ENCODE measurements at places on chromosomes 16 and 17.

GRCh38 chr17:13076905-13077304, 59.1 kb upstream of the ELAC2 start:
- DNase-seq: no peak

GRCh38 chr17:37137070-37137610, 188.4 kb downstream of the AATF start:
- DNase-seq: no peak

- DNase-seq: no peak
These were observed 2.3 kb downstream of the C16orf54 start for GRCh38 chr16:29743475-29743826.

DNA sequence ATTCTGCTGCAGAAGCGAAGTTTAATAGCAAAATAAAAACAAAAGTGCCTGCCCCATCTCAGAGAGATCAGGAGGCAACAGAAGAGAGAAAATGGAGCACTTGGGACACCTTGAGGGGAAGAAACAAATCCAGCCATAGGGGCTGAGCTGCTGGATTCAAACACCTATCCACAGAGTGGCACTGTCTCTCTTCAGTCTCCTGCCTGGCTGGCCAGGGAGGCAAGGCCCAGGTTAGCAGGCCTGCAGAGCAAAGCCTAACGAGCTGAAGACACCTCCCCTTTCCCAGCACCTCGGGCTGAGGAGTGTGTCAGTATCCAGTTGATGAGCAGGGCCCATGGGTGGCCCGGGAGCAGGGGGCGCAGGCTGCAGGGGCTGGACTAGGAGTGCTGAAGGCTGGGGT, 8.8 kb upstream of the KRT31 start:
- DNase-seq: no peak

DNA sequence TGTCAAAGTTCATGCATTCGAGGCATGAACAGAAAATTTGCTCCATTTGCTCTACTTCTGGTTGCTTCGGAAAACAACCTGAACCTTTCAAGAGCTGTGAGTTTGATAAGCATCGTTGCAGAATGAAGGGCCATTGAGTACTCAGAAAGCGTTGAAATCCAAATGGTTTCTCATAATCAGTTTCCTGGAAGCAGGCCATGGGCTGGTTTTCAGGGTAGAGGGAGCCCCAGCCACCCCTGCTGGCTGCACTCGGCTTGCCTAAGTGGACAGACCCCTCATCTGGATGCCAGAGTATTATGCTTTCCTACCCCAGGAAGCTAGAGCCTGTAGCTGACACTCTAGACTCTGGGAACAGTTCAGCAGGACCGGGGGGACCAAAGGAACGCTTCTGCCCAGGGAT, 24.4 kb downstream of the SCNN1G start:
- no peak for DNase-seq

- no peak for DNase-seq
These were observed 58.6 kb upstream of the TNRC6A start for GRCh38 chr16:24670623-24671454.

- no peak for DNase-seq
These were observed 177.1 kb upstream of the WSCD1 start for GRCh38 chr17:5892921-5893675.

GRCh38 chr16:28192806-28193529, 18.8 kb downstream of the XPO6 start:
- peak; percentile 60 for DNase-seq

- no peak for DNase-seq
These were observed 428 bp upstream of the DNASE1L2 start for GRCh38 chr16:2235695-2236336.

GRCh38 chr17:72465191-72466024, 344.6 kb downstream of the SOX9 start:
- no peak for DNase-seq

DNA sequence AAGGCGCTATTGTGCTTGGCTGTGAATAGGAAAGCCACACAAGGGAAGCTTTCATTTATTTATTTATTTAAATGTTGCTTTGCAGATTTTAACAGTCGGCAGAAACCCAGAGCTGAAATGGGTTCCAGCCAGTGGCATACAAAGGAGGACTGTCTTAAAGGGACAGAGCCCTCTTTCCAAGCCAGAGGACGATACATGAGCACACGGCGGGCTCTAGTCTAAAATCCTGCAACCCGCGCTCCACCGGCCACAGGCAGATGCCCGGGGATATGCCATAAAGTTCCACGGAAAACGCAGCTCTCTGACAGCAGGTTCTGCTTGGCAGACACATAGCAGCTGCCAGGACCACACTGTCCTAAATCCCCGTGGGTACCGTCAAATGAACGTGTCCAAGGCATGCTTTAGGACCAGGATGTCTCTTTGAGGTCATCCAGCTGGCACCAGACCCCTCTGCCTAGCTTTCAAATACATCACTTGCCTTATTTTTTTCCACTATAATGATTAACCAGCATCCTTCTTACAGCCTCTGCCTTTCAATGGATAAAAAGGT, 64.6 kb downstream of the CYTH1 start:
- no peak for DNase-seq

DNA sequence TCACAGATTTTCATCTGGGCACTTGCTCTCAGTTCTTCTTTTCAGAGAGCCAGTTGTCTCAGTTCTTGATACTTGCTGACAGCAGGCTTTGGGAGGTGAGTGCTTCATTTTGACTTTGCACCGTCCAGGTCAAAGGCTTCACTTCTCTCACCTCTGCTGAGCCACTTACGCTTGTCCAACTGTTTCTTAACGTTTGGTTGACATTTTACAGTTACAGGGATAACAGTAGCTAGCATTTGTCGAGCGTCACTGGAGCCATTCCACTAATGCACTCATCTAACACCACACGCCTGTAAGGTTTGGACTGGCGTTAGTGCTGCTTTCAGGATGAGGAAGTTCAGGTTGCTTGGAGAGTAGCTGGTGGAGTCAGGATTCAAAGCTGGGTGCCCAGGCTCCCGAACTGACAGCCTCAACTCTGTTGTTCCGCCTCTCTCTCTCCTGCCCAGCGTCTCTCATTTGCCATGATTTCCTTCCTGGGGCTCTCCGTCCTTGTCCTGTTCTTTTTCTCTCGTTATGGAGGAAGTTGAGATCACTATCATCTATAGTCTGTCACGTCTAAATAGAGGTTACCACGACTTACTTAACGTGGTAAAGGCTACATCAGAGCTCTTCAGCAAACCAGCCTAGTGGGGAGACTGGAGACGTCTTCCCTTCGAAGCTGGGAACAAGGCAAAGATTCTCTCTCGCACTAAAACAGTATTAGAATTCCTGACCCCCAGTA, 220.8 kb downstream of the RPTOR start:
- peak; percentile 28 for DNase-seq

DNA sequence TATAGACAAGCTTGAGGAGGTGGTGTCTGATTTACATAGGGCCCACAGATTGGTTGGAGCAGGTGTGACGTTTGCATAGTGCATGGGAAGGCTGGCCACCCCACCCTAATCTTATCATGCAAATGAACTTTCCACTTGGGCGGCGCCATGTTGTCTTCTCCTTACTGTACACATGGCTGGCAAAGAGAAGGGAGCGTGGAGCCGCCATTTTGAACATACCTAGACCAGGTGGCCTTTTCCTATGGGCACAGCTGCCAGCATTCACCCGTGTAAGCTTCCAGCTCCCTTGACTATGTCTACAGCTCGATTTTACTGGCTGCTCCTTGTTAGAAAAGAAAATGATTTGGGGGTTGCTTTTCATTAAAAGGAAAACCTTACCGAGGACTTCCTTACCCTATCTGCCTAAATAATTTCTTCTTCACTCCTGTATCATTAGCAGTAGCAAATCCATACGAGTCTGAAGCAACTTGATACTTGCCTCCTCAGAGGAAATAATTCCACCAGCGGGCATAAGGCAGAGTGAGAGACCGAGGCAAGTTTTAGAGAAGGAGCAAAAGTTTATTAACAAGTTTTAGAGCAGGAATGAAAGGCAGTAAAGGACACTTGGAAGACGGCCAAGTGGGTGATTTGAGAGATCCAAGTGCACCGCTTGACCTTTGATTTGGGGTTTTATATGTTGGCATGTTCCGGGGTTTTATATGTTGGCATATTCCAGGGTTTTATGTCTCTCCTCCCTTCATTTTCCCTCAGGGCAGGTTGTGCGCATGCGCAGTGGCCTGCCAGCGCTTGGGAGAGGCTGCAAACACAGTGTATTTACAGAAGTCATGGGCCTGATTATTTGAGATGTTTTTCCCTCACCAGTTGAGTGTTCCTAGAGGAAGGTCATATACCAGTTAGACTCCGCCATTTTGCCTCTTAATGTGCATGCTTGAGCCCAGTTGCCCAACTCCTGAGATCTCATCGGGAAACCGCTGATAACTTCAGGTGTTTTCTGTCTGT, 65.7 kb downstream of the MARF1 start:
- no peak for DNase-seq

DNA sequence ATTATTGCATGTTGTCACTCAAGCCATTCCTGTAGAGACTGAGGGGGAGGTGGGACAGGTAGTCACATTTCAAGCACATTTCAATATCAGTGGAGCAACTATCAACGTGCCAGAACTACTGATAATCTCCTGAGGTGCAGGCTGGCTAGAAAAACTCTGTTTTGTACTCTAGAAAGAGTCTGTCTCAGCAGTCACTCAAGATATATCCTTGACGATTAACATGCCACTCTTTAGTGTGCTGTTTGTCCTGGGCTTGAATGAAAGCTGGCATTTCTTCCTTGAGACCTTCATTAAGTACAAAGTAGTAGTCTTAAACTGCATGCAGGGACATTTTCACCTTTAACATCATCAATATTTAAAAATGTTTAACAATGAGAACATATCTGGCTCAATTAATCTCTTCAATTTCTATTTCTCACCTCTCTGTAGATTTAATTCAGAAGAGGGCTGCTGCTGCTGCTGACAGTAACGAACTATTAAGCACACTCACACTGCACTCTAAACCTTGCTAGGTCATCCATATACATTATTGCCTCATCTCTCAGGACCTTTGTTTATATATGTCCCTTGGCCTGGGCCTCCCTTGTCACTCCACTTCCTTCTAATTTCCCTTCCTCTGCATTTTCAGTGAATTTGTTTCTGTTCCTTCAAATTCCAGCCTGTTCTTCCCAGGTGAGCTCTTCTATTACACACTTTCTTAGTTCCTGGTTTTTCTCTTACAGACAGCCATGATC, 412.0 kb downstream of the HAPSTR1 start:
- DNase-seq: no peak

DNA sequence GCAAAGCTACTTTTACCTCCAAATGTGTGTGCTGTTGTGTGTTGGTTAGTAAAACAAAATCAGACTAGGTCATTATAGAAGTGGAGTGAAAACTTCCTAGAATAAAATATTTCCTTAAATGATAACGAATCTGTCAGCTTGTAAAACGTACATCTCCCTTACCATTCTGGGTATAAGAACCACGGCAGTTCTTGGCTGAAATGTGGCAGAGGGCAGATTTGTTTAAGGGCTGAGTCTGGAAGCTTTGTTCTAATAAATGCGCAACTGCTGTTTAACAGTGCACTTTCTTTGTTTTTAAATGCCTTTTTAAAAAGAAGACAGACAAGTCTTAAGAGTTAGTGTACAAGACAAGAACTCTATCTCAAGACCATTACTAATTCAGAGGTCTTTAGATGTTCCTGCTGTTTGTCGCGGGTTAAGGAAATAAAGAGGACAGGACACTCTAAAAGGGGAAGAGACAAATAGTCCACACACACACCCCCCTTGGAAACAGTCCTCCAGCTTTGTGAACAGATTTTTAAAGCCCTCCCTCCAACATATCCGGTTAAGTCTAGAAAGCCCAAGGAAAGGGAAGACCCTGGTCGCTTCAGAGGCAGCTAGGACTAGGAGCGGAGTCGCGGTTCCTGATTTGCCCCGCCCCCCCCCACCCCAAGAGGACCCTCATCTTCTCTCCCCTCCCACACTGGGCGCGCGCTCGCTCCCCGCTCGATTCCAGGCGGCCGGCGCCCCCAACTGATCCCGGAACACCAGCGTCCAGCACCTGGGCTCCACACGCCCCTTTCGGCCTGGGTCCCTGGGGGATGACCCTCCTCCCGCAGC, 658 bp downstream of the SYNRG start:
- DNase-seq: peak; percentile 55

GRCh38 chr16:28204204-28204603, 7.6 kb downstream of the XPO6 start:
- no peak for DNase-seq

DNA sequence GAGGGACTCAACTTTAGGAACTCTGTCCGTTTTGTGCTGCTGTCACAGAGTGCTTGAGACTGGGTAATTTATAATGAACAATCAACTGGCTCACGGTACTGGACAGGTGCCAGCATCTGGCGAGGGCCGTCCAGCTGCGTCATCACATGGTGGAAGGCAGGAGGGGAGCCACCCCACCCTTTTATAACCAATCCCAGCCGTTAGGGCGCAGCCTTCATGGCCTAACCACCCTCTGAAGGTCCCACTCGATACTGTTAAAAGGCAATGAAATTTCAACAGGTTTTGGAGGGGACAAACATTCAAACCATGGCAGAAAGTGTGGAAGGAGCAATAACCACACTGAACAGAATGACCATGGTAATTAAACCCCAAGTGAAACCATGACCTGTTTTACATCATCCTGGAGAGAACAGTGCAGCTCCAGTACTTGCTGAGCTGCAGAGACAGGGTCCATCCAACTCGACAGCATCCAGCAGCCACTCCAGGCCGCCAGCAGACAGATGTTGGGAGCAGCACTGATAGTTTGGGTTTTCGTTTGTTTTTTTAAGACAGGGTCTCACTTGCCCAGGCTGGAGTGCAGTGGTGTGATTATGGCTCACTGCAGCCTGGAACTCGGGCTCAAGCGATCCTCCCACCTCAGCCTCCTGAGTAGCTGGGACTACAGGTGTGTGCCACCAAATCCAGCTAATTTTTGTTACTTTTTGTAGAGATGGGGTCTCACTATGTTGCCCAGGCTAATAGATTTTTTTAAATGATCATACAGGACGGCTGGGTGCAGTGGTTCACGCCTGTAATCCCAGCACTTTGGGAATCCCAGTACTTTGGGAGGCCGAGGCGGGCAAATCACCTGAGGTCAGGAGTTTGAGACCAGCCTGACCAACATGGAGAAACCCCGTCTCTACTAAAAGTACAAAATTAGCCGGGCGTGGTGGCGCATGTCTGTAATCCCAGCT, 11.0 kb downstream of the CHMP6 start:
- no peak for DNase-seq

GRCh38 chr16:66592241-66592640, 12.3 kb upstream of the CMTM3 start:
- no peak for DNase-seq

DNA sequence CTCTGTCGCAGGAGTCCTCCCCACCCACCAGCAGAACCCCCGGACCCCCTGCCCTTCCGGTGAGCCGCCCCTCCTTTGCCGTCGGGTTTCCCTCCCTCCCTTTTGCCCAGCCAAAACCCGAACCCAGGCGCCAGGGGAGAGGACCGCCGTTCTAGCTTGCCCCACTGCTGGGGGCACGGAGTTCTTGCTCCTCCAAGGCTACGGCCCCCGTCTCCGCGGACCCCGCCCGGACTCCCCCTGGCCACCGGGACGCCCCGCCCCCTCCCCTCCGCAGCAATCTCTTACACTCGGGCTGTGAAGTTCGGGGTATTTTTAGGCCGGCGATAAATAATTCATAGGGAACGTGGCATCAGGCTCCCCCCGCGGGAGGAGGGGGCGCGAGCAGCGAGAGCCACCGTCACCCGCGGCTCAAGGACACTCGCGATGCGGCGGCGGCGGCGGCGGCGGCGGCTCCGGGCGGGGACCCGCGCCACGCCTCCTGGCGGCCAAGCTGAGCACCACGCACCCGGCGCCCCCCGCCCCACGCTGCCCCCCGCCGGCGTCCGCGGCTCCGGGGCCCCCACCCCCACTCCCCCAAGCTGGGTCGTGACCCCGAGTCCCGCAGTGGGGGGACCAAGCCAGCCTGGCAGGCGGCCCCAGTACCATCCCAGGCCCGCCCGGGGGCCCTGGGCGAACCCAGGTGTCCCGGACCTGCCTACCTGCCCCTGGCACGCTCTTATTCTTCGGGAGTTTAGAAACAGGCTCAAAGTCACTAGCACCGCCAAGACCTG, at the start of gene GRIN2C:
TSS of gene GRIN2C (minus strand) at position 427 of the 770 bp plus-strand sequence. CDS start 4,793 bp downstream, outside the sequence.
- DNase-seq: peak; percentile 37

Measured in suppressor macrophage treated with lipopolysaccharide for 4 hours (primary cell).